ENCODE measurements at places on chromosomes 11 and 22. TPM values are rescaled to one million over a fixed set of nuclear protein-coding genes. Genes with fewer than 3 reads are reported as not detected.

DNA sequence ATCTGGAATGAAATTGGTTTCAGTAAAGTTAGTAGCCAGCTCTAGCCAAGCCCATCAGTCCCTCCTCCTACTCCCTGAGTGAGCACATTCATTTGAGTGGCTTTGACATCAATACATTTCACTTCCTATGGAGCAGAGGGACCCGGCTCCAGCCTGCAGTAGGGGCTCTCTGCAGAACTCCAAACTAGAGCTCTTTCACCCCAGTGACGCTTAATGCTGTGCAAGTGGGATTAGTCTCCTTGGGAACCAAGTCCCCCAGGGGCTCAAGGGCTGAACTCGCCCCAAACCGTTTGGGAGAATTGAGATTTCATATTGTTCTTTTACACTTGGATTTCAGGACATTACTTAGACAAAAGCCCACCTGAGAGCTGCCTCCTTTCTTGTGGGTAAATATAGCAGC is 4.4 kb upstream of the FAM181B start:
- no peaks in the 10 kb centered on the region for H3K36me3 ChIP-seq
- peaks cover 2% of the 10 kb centered on the region for H3K4me1 ChIP-seq
- H3K27me3 ChIP-seq = peaks cover 27% of the 10 kb centered on the region
- DNase-seq = no peak
- H3K4me3 ChIP-seq = no peak overlapping the region
- no peak overlapping the region for H3K27ac ChIP-seq

DNA sequence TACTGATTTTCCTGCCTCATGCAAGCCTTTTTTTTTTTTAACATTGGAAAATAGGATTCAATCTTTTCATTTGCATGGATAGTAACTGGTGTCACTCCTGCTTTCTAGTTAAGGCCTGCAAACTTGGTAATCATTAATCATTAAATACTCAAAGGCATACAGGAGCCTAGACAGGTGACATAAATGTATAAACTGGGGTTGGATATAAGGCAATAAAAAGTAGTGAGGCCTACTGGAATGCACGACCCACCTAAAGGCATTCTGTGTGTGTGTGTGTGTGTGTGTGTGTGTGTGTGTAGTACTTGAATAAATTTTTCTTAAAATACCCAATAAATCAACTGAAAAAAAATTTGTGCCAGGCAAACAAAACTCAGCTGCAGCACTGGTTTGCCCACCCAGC is 7.9 kb downstream of the TOMM22 start:
- H3K27me3 ChIP-seq = no peaks in the 10 kb centered on the region
- no peak for DNase-seq
- H3K4me1 ChIP-seq = no peaks in the 10 kb centered on the region
- no peak overlapping the region for H3K27ac ChIP-seq

- H3K36me3 ChIP-seq = no peaks in the 10 kb centered on the region
- H3K4me1 ChIP-seq = no peaks in the 10 kb centered on the region
- DNase-seq = no peak
- H3K27ac ChIP-seq = no peak overlapping the region
Observed at GRCh38 chr11:127224276-127224675, 223.7 kb upstream of the KIRREL3 start.

DNA sequence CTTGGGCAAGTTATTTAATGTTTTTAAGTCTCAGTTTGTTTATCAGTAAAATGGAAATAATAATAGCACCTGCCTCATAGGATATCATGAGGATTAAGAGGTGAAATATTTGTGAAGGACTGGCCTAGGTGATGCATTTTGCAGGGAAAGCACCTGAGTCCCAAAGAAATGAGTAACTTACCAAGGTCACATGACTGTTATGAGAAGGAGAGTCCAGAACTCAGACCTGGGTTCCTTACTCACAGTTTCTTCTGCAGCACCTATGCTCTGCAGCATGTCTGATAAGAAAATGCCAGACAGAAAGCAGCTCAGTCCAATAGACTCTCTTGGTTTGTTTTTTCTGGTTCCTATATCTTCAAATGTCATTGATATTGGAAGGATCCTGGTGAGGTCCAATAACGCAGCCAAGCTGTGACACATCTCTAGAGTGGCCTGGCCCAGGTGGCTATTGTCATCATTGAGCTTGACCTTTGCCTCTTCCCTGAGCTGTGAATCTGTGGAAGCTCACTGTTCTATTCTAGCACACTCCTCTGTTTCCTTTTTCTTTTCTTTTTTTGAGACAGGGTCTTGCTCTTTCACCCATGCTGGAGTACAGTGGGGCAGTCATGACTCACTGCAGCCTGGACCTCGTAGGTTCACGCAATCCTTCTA is 174.7 kb upstream of the NAV2 start:
- H3K36me3 ChIP-seq = no peaks in the 10 kb centered on the region
- no peaks in the 10 kb centered on the region for H3K4me1 ChIP-seq
- H3K27me3 ChIP-seq = peaks cover 34% of the 10 kb centered on the region

- H3K4me1 ChIP-seq = peaks cover 2% of the 10 kb centered on the region
- no peak overlapping the region for H3K4me3 ChIP-seq
- H3K27ac ChIP-seq = no peak overlapping the region
- peaks cover 9% of the 10 kb centered on the region for H3K36me3 ChIP-seq
- H3K27me3 ChIP-seq = no peaks in the 10 kb centered on the region
- DNase-seq = peak; percentile 6
Observed at GRCh38 chr11:78742430-78742829, 167.8 kb upstream of the NARS2 start.

DNA sequence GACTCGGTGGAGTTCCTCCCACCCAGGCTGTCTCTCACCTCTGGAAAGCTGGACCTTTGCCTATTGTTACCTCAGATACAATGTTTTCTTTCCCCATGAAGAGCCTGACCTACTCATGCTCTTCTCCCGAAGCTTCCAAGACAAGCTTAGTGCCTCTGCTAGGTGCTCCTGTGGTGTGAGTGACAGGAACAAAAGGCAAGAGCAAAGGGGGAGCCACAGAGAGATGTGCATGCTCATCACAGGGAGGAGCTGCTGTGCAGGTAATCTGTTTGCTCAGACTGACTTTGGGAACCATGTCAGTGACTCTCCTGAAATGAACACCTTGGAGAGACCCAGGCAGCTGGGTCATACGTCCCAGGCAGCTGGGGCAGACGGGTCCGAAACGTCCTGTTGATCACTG is 53.6 kb upstream of the VSTM5 start:
- no peaks in the 10 kb centered on the region for H3K36me3 ChIP-seq
- no peak for DNase-seq
- no peak overlapping the region for H3K4me3 ChIP-seq
- no peaks in the 10 kb centered on the region for H3K27me3 ChIP-seq
- no peak overlapping the region for H3K27ac ChIP-seq

DNA sequence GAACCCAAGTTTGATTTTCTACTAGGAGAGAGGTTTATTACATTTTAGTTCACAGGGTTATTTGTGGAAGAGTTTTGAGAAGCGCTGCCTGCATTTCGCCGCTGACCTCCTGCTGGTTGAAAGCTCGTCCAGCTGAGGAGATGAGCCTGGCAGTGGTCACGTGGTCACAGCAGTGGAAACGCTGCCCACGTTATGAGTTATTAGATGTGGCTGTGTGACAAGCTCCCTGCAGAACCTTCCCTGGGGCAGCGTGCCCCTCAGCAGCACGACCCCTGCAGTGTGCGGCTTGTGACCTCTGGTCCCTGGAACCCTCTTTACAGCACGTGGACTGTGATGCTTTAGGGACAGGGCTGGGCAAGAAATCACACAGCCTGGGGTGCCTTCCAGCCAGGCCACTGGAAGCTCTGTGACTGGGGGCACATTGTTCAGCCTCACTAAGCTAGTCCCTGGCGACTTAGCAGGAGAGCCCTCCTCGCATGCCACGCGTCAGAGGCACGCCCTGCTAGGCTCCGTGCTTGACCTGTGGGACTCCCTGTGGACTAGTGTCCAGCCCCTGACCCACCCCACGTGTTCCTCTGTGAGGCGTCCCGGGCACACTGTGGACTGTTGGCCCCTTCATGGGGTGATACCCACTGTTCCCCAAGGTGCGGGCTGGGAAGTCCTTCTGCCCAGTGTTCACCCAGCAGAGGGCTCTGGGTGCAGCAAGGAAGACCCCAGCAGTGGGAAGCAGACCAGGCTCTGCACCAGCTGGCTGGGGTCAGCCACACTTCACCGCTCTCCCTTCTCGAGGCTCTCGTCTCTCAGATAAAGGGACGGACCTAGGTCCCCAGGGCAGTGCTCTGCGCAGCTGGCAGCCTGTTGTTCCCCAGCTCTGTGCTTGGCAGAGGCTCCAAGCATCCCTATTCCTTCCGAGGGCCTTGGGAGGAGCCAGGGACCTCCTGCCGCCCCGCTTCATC is 349.5 kb downstream of the TBC1D22A start:
- no peak for DNase-seq
- H3K4me1 ChIP-seq = peaks cover 16% of the 10 kb centered on the region
- H3K4me3 ChIP-seq = no peak overlapping the region
- peak overlapping the region; percentile 50 for H3K27ac ChIP-seq

- H3K36me3 ChIP-seq = no peaks in the 10 kb centered on the region
- no peaks in the 10 kb centered on the region for H3K27me3 ChIP-seq
- no peaks in the 10 kb centered on the region for H3K4me1 ChIP-seq
- DNase-seq = no peak
- no peak overlapping the region for H3K27ac ChIP-seq
Observed at GRCh38 chr11:30553521-30554110, 32.5 kb downstream of the MPPED2 start.

DNA sequence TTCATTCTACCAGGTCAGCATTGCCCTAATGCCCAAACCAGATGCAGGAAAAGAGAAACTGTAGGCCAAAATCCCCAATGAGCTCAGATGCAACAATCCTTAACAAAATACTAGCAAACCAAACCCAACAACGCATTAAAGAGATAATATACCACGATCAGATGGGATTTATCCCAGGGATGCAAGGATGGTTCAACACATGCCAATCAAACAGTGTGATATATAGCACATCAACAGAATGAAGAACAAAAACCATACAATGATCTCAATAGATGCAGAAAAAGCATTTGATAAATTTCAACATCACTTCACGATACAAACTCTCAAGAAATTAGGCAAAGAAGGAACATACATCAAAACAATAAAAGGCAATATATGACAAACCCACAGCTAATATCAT is 45.0 kb downstream of the IMMP1L start:
- H3K27ac ChIP-seq = no peak overlapping the region
- no peak overlapping the region for H3K4me3 ChIP-seq
- no peak for DNase-seq
- no peaks in the 10 kb centered on the region for H3K27me3 ChIP-seq

GALNT18 gene
- 9.2 TPM for polyA plus RNA-seq
